GM13977 (cell line): ENCODE measurements at places on chromosomes 6 and 20.
A peak's percentile ranks its signal among the peaks of the same experiment; 100 is the strongest.

GRCh38 chr6:109782491-109782999 is 91.4 kb downstream of the FIG4 start:
- no peak for DNase-seq

DNA sequence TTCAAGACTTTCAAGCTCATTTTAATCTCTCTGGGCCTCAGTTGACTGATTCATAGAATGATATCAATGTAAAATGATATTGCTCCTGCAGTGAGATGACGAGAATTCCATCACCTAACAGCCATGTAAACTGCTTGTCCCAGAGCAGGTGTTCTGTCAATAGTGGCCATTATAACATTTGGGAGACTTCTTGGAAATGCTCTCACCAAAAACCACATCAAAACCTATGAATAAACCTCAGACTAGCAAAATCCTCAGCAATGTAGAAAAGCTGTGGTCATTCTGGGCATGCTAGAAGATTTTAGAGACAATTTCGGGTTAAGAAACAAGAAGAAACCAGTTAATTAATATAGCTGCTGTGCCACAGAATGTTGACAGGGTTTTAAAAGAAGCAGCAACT is 225.4 kb downstream of the FRK start:
- no peak for DNase-seq

- DNase-seq, result no peak
Measured at GRCh38 chr6:63930848-63931247, 295.2 kb downstream of the PHF3 start.

- no peak for DNase-seq
Measured at GRCh38 chr6:149142924-149143429, 174.5 kb upstream of the TAB2 start.

DNA sequence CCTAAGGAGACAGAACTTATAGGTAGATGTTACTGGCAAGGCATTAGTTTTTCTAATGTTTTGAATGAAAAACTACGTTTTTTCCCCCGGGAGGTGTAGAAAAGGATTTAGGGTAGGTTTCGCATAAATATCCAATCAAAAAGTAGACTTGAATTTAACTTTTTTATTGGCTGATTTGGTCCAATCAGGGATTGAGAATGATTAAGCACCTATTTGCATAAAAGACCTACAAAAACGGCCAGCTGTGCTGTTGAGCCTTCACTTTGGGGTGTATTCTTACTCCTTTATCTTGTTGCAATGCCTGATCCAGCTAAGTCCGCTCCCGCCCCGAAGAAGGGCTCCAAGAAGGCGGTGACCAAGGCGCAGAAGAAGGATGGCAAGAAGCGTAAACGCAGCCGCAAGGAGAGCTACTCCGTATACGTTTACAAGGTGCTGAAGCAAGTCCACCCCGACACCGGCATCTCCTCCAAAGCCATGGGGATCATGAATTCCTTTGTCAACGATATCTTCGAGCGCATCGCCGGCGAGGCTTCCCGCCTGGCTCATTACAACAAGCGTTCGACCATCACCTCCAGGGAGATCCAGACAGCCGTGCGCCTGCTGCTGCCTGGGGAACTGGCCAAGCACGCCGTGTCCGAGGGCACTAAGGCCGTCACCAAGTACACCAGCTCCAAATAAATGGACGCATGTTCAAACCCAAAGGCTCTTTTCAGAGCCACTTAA is 113.5 kb upstream of the BTN3A2 start:
- peak; percentile 78 for DNase-seq

DNA sequence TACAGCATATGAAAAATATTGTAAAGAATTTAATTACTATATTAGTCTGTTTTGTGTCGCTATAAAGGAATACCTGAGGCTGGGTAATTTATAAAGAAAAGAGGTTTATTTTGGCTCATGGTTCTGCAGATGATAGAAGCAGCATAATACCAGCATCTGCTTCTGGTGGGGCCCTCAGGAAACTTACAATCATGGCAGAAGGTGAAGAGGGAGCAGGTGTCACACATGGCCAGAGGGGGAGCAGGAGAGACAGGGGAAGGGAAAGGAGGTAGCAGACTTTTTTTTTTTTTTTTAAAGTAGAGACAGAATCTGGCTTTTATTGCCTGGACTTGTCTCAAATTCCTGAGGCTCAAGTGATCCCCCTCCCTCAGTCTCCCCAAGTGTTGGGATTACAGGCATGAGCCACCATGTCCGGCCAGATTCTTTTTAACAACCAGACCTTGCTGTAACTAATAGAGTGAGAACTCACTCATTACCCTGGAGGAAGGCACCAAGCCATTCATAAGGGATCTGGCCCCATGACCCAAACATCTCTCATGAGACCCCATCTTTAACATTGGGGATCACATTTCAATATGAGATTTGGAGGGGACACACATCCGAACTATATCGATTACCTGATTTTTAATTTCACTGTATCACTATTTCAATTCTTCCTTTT is 64.6 kb downstream of the MAN1A1 start:
- no peak for DNase-seq

- DNase-seq, result no peak
Measured at GRCh38 chr6:158061709-158062461, 80.2 kb downstream of the SYNJ2 start.

DNA sequence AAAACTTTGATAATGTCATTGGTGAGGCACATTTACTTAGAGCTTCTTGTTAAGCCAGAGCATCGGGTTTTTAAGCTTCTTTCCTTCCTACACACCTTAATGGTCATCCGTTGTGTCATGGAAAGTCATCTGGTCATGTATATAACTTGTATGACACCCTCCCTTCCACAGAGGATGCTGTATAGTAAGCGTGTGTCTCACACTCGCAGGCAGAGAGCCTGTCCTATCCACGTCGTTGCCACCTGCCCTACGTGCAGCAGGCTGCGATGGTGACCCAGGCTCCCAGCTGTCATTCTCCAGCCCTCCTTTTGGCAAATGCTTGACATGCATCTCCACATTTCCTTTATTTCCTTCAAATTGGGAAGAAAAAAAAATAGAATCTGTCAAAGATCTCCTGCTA is 85.6 kb downstream of the MYB start:
- no peak for DNase-seq

GRCh38 chr6:29294499-29294914 is 7.0 kb upstream of the OR14J1 start:
- DNase-seq, result no peak

DNA sequence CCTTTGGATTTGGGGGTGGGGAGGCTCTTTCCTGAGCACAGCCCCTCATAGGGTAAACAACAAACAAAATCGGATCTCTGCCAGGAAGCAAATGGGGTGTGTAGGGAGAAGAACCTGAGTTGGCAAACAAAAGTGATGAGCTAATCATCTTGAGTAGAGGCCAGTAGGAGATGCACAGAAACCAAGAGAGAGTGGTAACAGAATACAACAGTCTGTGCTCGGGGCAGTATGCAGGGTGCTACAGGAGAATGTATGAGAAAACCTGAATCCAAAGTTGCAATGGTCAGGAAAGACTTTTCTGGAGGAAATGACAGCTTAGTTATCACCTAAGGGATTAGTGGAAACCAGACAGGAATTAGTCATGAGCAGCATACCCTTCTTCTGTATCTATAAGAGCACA is 177.8 kb downstream of the CDKAL1 start:
- no peak for DNase-seq

DNA sequence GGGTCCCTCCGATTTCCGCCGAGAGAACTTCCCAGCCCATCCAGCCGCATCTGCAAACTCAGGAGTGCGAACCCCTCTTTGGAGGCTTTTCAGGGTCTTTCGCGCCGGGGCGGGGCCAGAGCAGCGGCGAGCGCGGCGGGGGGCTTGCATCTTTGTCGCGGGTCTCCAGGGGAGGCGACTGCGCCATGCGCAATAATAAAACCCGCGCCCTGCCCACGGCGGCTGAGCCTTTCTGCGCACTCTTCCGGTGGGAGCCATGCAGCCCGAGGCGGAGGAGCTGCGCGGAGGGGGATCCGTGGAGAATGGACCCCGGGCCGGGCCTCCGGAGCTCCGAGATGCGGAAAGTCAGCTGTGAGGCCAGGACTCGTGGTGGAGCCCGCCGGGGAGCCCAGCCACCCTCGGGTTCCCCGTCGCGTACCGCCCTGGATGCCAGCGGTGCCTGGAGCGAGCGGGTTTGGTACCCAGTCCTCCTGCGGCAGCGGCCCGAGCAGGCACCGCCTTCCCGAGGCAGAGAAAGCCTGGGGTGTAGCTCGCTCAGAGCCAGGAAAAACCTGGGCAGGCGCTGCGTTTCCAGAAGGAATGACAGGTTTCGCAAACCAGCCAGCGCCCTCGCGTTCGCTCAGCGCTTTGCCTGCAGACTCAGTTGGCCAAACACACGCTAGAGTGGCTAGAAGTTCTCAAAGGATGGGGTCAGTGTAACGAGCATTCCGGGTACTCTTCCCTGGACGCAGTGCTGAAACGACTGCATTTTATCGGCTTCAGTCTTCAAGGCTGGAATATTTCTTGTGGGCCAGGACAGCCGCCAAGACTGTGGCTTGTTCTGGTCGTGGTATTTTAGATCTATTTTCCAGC is 1.2 kb downstream of the AKAP12 start:
- DNase-seq, result peak; percentile 32

DNA sequence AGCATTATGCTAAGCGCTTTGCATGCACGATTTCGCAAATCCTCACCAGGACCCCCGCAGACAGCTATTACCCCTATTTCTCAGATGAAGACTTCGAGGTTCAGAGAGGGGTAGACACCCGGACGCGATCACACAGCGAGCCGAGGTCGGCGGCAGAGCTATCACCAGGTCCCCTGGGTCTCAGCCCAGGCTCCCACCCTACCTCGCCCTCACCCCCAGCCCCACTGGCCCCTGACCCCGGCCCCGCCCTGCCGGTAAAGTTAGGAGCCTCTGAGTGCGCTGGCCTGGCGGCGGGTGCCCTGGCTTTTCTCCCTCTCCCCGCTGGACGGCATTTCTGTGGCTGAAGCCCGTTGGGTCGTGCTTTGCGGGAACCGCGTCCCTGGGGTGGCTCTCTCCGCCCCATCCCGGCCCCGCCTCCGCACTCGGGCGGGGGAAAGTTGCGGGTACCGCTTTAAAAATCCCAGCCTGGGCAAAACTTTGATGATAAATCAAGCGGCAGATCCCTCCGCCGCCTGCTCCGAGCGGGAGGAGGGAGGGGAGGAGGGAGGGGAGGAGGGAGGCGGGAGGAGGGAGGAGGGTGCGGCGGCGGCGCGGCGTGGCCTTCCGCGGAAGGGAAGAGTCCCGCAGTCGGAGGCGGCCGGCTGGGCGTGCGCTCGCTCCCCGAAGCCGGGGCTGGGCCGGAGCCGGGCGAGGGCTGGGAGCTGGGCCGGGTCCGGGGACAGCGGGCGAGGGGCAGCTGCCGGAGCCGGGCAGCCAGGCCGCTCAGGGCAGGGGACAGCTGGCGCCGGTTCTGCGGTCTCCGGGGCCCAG is at the start of gene VSTM2L:
VSTM2L (plus strand) TSS at position 624 of the 810 bp plus-strand sequence. CDS start 224 bp downstream, outside the sequence.
- peak; percentile 75 for DNase-seq

DNA sequence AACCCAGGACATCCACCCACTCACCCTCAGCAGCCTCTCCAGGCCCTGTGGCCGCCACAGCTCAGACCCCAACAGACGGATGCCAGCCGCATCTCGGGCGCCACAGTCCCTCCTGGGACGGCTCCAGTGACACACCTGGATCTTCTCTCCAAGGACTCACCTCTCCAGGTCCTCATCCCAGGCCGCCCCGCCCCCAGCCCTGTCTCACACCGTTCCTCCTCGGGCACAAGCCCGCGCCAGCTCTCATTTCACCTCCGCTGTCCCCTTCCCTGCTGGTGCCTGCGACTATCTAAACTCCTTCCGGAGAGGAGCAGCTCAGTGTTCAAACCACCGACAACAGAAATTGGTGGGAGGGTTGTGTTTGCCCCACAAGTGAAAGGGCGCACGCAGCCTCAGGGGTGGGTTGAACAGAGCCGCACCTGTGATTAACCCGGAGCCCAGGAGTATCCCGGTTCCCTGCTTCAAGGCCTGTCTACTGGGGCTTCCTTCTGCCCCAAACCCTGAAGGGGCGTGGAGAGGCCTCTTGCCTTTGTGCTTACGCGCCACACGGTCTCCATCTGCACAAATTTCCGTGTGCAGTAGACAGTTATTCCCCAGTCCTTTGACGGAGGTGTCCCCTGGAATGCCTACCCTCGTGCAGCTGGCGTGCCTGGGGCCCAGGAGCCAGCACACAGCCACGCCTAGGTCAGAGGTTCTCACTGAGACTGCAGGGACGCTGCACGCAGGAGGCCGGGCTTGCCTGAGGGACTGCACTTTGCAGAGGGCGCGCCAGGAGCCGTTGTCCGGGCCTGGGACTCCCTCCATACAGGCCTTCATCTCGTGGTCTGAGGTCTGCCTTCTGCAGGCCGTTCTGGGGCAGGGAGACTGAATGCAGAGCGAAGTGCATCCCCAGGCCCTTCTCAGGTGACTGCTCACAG is 232.7 kb downstream of the DLL1 start:
- DNase-seq, result no peak

DNA sequence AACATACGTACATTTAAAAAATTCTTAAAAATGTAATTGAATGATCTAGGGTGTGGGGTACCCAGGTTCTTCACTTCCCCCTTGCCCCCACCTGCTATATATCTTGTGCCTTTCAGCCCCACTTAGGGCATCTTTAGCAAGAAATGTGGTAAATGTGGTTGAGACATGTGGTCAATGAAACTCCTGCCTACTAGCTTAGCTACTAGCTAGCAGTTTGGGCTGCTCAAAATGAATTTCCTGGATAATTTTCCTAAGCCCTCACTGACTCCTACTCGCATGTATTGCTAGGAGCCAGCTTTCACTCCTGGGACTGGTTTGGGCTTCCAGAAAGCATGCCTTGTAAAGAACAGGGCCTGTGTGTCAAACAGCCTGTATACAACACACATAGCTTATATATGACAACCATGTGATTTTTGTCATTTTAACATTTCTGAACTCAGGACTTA is 257.3 kb downstream of the ATXN1 start:
- DNase-seq, result no peak

GRCh38 chr20:14142171-14142570 is 146.9 kb downstream of the MACROD2 start:
- DNase-seq, result no peak

DNA sequence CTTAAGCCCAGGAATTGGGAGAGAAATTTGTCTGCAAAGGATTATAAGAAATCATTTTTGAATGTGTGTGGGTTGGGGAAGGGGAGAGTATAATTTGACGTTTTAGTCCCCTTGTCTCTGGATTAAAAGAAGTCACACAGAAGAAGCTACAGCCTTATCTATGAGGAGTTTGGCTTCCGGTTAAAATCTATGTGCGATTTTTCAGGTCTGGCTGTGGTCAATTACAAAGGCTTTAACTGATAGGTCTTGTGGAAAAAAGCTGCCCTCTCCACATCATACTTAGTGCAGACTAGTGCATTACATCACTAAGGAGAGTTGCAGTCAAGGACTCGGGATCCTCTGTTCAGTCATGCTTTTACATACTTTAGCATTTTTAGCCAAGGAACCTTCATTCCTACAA is 80.3 kb upstream of the HTR1B start:
- DNase-seq, result no peak

GRCh38 chr6:89284963-89285735 is 29.9 kb downstream of the GABRR2 start:
- DNase-seq, result no peak
